ENCODE measurements at places on chromosomes 3 and 15.

DNA sequence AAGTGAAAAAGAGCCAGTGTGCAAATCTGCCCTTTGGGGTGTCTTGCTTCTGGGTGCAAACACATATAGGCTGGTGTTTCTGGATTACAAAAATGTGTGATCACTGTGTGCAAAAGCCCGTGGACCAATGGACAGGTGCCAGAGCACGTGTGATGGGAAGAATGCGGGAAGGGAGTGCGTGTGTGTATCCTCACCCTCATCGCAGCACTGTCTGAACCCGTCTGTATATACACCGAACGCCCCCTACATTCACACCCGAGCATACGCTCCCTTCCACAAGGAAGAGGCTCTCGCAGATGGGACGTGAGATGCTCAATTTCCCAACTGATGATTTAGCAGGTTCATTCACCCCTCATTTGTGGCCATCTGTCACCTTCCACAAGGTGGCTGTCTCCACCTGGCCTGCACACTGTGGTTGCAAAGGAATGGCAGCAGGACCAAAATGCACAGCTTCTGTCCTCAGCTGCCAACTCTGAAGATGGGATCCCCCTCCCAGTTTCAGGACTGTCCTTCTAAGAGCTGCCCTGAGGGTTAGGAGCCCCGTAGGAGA, 19.4 kb upstream of the SLC6A1 start:
- DNase-seq: no peak

DNA sequence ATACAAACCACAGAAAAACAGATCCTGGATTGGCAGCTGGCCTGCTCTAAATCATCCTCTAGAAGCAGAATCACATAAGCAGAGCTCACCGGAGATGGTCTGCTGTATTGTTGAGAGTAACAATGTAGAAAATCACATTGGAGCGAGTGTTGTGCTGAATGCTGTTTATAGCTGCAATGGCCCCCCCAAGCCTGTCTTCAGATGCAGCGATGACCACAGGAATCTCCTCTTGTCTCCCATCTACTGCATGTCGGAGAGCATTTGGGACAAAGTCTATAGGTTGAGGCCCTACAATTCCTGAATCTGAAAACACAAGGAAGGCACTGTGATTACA, 8.0 kb downstream of the GLT8D1 start:
- no peak for DNase-seq

DNA sequence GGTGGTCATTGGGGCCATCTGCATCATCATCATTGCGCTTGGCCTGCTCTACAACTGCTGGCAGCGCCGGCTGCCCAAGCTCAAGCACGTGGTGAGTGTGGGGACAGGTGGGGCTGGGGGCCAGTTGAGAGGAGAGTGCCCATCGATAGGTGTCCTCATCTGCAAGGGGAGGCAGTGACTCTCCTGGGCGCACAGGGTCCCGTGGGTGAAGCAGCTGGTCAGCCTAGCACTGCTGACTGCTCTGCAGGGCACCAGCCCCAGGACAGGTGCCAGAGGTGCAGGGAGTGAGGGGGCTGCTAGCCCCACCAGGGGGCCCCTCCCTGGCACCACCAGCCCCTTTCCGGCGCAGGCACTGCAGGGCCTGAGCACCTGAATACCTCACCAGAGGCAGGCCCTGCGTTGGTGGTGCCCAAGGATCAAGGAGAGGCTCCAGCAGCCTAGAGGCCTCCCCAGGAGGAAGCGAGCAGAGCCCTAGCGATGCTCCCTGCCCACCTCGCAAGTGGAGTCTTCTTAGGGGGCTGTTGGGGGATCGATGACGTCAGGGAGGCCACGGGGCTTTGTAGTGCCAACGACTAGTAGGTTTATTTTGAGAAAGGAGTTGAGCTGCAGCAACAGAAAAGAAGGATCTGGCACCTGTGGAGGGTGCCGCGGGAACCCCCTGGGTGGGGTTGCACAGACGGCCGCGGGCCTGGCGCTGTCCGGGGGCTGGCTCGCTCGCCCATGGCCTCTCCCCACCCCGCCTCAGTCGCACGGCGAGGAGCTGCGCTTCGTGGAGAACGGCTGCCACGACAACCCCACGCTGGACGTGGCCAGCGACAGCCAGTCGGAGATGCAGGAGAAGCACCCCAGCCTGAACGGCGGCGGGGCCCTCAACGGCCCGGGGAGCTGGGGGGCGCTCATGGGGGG, 976 bp upstream of the ABTB1 start:
- no peak for DNase-seq

GRCh38 chr3:63538919-63539318, 113.6 kb upstream of the SNTN start:
- no peak for DNase-seq

DNA sequence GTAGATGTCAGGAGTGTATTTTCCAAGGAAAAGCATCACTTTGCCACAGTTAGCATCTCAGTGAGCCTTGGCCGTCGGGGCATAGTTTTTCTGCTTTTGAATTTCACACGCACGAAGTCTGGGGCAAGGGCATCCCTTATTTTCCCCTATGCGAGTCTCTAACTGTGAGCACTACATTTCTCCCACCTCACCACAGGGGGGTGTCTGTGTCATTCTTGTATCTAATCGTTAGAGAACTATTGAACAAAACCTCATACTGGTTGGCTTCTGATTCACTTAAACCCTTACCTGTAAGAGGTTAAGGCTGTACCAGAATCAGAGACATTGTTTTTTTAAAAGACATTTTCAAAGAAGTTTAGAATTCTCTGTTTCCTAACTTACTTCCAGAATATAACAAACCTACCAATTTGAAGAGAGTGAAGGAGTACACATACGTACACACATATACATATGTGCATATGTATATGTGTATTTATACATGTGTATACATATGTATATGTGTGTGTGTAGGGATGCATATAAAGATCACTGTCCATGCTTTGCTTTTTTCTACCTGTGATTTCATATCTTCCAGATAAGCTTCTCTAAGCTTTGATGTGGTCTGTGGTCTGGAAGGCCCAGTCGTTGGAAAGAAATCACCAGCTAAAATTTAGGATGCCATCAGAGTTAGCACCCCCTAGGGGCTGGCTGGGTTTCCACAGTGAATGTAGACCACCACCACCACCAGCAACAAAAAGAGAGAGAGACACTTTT, 49.4 kb downstream of the MYZAP start:
- no peak for DNase-seq

DNA sequence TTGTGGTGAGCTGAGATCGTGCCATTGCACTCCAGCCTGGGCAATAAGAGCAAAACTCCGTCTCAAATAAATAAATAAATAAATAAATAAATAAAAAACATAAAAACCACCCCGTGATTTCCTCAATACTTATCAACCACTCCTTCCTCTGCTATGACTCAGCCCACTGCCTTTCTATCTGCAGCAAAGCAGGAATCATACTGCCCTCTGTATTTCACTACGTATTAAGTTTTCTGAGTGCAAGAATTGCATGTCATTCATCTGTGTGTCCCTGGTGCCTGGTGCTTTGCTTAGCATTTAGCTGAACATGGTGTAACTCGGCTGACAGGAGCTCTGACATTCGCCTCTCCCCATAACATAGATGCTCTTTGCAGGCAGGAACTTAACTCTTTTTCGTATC, 7.1 kb downstream of the LSG1 start:
- DNase-seq: no peak

- no peak for DNase-seq
Observed at GRCh38 chr3:64900617-64901521, 213.1 kb upstream of the ADAMTS9 start.

DNA sequence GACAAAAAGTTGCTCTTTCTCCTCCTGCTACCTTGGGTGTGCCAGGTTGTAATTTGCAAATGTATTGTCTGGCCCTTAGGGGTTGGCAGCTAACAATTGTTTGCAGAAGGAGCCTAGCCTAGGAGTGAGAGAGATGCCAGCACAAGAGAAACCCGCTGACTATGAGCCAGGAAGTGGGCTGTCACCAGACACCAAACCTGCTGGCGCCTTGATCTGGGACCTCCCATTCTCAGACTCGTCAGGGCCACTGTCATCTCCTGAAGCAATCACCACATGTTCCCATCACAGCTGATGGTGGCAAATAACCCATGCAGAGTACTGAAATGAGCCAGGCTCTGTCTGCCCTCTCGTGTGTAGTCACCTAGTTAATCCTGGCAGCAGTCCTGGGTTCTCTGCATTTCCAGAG, 406.4 kb upstream of the NPAP1 start:
- no peak for DNase-seq

All from brain pericyte (primary cell).